ENCODE measurements at places on chromosomes 3 and 15.

DNA sequence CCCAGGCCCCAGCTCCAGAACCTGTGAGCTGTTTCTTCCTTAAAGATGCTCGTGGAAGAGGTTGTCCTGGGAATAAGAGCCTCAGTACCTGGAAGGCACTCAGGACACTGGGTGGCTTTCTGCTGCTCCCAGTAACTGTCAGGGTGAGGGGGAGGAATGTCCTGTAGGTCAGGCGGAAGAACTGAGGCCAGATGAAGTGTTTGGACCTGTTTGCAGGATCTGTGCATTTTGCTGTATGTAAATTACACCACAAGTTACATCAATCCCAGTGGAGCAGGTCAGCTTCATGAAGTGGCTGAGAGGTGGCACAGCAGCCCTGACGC, 27.1 kb downstream of the HDAC11 start:
- no peak for DNase-seq

- no peak for DNase-seq
These were observed 15.1 kb upstream of the RAB7A start for GRCh38 chr3:128710816-128711433.

GRCh38 chr3:159039286-159039685, 237.4 kb downstream of the MFSD1 start:
- no peak for DNase-seq

DNA sequence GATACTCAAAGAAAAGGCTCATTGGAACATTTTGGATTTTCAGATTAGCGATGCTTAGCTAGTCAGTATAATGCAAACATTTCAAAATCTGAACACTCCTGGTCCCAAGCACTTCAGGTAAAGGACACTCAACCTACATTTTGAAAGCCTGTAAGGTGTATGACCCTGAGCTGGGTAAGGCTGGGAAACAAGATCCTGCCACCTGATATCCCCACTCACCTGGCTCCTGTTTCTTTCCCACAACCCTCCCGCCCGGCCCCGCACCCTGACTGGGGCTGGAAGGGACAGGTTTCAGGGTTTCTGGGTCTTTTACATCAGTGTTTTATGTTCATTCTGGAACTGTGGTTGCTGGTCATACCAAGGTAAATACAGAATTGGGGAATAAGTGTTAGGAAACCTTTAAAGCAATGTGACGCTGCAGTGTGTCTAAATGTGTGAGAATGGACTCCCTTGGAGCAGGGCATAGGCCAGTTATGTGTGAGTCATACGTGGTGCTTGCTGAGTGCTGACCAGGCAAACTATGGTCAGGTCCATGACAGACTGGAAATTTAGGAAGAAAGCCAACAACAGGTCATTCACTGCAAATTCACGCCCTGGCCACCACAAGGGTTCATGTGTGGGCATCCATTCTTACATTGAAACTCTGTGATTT, 22.9 kb downstream of the CTXND1 start:
- DNase-seq, result no peak

- peak; percentile 24 for DNase-seq
These were observed 82.7 kb downstream of the SLC25A26 start for GRCh38 chr3:66303491-66303901.

GRCh38 chr15:39581793-39582285, 960 bp downstream of the THBS1 start:
- no peak for DNase-seq

- DNase-seq, result no peak
These were observed 95.3 kb downstream of the DAPK2 start for GRCh38 chr15:63950911-63951481.

DNA sequence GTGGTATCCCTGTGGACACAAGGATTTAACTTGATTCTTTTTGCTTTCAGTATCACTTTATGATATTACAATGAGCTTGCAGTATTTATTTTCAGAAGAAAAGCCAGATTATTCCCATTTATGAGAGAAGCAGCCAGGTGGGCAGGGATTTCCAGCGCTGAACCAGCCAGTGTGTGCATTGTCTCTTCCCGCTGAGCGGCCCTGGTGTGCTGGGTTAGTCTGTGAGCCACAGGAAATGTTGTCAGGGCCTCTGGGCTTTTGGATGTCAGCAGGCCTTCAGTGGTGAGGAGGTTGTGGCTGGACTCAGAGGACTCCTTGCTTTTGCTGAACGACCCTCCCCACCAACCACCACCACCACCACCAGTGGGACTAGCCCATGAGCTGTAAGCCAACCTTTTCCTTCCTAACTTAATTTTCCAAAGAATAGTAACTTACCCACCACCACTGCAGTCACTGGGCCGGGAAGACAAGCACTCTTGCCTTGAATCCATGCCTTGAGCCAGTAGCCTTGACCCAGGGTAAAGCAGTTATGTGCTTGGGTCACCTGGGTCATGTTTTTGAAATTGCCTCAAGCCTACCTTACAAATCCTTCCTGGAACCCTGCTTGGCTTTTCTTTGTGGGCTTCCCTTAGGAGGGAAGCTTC, 33.1 kb downstream of the FLNB start:
- no peak for DNase-seq

- DNase-seq, result no peak
These were observed 81.7 kb downstream of the PRICKLE2 start for GRCh38 chr3:64143409-64144130.

- no peak for DNase-seq
These were observed 12.0 kb downstream of the CD86 start for GRCh38 chr3:122067214-122067550.

DNA sequence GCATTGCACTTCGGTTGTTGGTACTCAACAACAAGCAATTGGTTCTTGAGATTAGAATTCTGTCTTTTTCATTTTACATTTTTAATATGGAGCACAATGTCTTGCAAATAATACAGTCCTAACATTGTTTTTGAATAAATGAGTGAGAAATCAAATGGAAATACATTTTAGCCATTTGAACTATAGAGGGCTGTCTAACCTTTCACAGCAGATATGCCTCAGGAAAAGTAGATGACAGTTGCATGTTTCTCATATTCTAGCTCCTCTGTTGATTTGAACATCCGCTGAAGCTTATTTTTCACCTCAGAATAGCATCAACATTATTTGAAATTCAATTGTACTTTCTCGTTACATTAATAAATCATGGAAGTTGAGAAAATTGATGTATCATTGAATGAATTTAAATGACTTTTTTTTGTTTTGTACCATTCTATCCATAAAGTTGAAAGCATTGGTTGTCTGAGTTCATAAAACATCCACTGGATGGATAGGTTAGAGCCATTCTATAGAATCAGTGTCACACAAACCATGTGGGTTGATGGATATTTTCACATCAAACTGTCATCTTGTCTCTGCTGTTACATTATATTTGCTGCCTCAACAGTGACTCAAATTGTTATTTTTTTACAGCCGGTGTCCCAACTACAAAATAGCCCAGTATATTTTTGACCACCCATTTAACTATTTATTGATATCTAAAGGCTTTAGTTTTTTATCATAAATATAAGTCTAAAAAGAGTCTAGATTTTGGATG, 928.3 kb downstream of the NSUN3 start:
- no peak for DNase-seq

DNA sequence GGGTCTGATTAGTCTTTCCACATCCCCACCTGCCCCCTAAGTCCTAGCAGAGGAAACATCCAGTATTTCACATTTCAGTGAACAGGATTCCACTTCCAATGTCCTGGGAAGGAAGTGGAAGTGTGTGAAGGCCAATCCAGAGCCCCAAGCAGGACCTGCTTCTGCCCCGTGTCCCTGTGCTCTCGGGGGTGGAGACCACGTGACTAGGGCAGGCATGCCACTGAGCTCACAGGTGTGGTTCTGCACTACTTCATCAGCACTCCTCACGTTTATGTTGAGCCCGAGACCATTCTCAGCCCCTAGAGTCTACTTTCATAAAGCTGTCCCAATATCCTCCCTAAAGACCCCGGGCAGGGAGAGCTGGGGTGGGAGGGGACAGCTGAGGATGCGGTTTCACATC, 84.3 kb downstream of the RAB11A start:
- no peak for DNase-seq

- no peak for DNase-seq
These were observed 3.1 kb upstream of the LARP6 start for GRCh38 chr15:70856884-70857561.

DNA sequence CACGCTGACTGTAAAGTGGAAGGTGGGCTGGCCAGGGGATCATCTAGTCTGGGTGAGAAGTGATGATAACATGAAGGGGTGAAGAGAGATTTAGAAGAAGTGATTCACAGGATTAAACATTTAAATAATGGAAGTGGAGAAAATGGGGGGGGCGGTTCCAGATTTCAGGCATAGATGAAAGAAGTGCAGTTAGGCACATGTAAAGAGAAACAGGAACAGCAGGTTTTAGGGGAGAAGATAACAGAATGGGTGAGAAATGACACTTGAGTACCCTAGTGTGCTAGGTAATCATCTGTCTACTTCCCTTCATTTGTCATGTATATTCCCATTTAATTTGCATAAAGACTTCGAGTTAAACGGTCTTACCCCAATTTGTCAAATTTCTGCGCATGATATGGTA, 15.3 kb downstream of the B3GNT5 start:
- peak; percentile 34 for DNase-seq

DNA sequence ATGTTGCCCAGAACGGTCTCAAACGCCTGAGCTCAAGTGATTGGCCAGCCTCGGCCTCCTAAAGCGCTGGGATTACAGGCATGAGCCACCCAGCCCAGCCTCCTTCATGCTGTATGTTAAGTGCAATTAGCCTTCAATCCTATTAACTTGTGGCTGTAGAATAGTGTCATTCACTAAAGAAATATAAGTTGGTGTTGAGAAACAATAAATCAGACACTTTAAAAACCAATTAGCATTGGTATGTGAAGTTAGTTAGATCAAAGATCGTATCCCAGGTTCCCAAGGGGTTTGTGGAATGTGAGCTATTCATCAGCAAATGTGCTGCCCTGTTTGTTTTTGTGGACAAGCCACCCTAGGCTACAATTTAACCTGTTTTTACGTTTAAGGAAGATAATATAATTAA, 11.0 kb upstream of the PIK3CB start:
- no peak for DNase-seq

GRCh38 chr15:64211696-64212095, 48.9 kb upstream of the PPIB start:
- DNase-seq, result no peak

GRCh38 chr3:187906416-187906815, 161.1 kb upstream of the BCL6 start:
- no peak for DNase-seq

GRCh38 chr15:51314391-51315337, 23.7 kb downstream of the CYP19A1 start:
- DNase-seq, result no peak

- no peak for DNase-seq
These were observed 35.7 kb upstream of the ABHD17C start for GRCh38 chr15:80659375-80659774.

DNA sequence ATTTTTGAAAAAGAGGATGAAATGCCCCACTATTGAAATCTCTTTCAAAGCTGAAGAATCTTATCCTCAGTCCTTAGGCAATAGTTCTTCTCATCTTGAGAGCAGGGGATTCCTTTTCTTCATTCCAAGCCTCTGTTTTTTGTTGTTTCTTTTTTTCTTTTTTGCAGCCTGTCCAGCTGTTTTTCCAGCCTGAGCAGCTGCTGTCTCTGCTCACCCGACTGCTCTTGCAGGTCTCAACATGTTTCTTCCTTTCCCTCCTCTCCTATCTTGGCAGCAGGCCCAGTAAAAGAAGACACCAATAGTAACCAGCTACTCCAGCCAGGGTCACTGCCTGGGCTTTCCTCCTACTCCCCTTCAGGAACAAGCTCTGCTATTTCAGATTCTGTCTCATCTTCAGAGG, 23.8 kb downstream of the MEX3B start:
- DNase-seq, result no peak

- DNase-seq, result no peak
These were observed 54.3 kb upstream of the SNRPA1 start for GRCh38 chr15:101349047-101349951.

DNA sequence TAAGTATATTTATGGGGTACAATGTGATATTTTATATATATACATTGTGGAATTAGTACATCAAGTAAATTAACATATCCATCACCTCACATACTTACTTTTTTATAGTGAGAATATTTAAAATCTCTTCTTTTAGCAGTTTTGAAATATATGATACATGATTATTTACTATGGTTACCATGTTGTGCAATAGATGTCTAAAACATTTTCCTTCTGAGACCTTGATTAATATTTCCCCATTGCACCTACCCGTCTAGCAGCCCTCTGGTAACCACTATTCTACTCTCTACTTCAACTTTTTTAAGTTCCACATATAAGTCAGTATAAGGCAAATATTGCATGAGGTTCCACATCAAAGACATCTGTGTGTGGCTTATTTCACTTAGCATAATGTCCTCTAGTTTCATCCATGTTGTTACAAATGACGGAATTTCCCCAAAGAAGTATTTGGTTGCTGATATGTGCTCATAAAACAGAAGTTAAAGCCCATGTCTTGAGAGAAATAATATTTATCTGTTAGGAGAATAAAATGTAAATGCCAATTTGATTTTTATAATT, 29.6 kb upstream of the NFKBIZ start:
- no peak for DNase-seq

GRCh38 chr3:24578951-24579421, 84.3 kb upstream of the THRB start:
- DNase-seq, result no peak

DNA sequence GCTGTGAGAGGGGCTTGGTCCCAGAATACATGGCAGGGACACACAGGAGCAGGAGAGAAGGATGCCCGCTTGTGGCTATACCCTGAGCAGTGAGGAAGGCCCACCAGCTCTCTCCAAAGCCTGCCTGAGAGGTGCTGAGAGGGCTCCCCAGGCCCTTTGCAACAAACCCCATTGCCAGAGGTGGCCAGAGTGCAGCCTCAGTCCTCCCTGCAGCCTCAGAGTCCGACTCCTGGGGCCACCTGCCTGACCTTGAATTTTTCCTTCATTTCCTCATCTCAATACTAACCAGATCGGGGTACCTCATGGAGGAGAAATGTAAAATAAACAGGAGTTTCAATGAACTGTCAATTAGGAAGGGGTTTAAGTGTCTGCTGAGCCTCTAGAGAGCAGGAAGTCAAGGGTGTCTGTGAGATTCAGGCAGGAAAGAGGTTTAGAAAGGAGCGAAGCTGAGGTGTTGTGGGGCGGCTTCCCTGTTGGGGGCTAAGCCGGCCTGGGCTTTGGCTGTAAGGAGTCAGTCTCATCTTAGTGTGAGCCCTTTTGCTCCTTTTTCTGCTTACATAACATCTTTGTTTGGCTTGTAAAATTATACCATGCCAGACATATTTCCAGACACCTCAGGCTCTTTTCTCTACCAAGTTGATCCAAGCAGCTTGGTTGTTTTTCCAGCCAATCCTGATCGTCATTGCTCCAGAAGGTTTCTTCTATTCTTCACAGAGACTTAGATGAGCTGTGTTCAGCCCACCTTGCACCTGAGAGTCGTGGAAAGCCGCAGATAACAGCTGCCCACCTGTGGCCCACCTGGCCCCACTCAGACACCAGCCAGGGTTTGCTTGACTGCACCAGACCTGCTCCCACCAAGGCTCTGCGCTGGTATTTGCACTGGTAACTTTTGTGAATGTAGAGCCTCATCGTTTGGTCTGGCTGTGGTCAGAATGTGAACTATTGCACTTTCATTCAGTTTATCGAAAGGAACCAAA, 36.7 kb downstream of the CMTM7 start:
- no peak for DNase-seq

Measured in activated naive CD8-positive, alpha-beta T cell treated with anti-CD3 and anti-CD28 coated beads, Interleukin-2, amount 50 U/mL, for 24 hours (primary cell).